Stimulated activated naive CD4-positive, alpha-beta T cell (primary cell): ENCODE measurements at places on chromosomes 12 and 14.

GRCh38 chr14:98466807-98467206, 805.2 kb downstream of the BCL11B start:
- no peak for DNase-seq

DNA sequence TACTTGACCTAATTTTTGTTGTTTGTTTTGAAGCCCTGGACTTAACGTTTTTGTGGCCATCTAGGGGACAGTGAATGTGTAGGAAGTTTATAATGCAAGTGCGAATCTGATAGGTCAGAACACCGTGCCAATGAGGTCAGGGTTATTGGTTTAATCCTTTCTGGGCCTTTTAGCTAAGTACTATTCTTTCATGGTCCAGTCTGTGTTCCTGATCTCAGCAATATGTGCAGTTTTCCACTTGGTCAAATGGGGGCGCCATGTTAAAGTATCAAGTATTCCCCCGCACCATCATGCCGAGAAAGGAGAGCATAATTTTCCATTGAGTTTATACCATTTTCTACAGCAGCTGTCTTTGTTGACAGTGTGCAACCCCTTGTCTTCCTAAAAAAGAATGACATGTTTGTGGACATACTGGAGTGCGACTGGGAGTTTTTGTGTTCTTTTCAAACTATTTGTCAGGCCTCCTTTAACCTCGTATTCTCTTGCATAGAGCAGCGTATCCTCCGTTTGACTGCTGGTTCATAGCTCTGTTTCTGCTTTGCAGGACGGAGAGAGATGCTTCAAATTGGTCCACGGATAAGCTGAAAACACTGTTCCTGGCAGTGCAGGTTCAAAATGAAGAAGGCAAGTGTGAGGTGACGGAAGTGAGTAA, 1.3 kb downstream of the AHSA1 start:
- DNase-seq, result peak; percentile 41

- DNase-seq, result no peak
Observed at GRCh38 chr12:43058616-43059015, 469.1 kb upstream of the PRICKLE1 start.

- DNase-seq, result no peak
Observed at GRCh38 chr12:69056743-69057515, 124.0 kb upstream of the CPM start.

DNA sequence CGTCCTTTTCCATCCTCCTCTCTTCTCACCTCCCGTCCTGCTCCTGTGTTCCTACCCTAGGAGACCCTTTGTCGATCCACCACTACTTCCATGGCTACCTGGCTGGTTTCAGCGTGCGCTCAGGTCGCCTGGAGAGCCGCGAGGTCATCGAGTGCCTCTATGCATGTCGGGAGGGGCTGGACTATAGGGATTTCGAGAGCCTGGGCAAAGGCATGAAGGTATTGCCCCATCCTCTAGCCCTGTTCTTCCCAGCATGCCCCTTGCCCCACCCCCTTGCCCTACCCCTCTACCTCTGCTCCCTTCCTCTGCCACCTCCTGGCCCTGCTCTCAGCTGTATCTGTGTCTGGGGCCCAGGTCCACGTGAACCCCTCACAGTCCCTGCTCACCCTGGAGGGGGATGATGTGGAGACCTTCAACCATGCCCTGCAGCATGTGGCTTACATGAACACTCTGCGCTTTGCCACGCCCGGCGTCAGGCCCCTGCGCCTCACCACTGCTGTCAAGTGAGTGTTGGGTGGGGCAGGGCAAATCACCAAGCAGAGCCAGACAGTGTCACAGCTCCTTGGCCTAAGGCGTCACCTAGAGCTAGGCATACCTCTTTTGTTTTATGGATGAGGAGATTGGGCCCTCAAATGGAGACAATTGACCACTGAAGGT, 12.8 kb downstream of the CLSTN3 start:
- no peak for DNase-seq

GRCh38 chr12:100293017-100293416, 26.0 kb downstream of the SCYL2 start:
- DNase-seq, result no peak

DNA sequence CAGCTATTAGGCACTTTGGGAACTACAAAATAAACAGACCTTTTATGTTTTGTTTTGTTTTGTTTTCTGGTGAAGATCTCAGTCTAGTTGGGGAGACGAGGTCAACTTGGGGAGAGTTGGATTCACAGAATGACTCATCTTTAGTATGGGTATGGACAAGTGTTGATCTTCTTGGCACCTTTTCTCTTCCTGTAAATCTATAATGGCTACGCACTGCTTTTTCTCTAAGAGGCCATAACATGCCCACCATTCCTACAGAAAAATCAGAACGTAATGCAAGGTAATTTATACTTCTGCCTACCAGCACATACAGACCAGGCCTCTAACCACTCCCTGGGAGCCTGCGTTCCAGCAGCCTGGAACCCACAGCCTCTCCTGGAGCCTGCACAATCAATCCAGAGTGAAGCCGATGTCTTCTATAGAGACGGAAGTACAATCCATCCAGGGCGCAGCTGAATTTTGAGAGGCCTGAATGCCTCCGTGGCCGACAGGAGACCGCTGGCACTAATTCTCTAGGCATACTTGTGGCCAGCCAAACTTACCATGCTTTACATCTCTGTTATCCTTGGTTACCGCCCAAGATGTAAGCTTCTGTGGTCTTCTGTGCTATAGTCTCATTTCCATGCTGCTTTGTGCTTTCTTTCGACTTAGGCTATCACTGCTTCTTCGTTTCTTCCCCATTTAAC, 717 bp downstream of the PPHLN1 start:
- peak; percentile 27 for DNase-seq

DNA sequence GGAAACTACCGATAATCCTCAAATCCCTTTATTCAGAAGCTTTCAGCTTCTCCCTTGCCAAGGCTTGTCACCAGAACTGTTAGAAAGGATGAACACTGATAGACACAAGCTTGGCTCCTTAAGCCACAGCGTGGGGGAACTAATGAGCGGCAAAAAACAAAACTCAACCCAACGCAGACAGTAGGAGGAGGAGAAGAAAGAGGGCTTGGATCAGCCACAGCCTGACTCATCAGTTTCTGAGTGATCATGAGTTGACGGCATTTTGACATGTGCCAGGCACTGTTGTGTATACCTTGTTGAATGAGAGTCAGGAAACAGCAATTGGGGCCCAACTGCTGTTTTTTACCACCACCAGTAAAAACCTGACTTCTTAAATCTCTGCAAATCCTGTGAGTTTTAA, 23.7 kb downstream of the PLXNC1 start:
- no peak for DNase-seq

DNA sequence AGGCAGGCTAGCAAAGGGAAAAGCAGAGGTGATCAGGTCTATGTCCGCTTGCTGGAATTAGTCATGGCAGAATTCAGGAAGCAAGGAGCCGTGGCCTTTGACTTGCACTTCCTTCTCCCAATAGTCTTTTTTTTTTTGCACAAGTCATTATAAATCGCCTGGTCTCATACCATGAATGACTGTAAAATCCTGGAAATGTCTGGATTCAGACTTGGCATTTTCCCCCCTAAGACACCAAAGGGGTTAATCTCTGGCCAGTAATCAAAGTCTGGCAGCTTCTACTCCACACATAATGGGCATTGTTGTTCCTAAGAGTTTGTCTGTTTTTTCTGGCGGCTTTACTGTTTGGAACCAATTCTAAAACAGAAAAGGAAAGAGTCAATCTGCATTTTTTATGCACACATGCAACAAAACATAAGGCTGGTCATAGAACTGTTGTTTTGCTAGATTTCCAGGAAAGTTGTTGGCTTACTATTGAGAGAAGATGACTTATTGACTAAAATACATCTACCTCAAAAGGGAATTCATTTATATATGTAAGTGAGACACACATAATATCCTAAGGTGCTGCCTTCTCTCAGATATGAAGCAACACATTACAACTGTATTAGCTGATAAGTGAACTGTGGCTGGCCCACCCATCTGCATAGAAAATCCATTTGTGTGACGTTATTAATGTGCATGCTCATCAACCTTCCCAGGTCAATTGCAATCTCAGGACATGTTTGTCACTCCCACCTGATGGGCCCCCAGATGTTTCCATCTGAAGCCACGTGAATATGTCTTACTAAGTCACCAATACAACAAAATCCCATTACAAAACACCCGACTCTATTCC, 157.3 kb downstream of the BTG1 start:
- no peak for DNase-seq

DNA sequence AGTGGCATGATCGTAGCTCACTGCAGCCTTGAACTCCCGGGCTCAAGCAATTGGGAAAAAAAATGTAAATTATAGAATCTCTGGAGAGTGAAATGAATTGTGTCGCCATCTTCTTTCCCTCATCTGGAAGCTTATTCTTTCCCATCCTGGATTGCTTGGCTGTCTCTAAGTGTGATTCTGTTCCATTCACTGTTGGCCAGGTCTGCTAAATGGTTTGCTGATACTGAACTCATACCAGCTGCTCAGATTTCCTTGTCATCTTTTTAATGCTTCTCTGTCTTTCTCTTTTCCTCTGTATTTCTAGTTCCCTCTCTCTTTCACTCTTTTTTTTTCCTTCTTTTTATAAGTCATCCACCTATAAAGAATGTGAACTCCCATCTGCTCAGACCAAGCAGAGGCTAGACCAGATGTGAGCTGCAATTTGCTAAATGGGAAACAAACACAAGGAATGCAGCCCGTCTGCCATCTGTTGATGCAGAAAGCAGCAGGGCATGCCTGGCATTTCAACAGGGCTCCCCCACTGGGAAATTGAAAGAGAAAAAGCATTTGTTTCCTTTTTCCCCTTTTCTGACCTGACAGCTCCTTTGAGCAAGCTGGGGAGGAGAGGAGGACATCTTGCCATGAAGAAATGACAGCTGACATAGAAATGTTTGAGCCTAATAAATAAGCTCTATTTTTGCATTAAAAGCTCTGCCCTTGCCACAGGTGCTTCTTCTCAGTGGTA, 1823.6 kb upstream of the FLRT2 start:
- DNase-seq, result no peak

- no peak for DNase-seq
Observed at GRCh38 chr12:100995771-100996170, 201.2 kb downstream of the ANO4 start.

DNA sequence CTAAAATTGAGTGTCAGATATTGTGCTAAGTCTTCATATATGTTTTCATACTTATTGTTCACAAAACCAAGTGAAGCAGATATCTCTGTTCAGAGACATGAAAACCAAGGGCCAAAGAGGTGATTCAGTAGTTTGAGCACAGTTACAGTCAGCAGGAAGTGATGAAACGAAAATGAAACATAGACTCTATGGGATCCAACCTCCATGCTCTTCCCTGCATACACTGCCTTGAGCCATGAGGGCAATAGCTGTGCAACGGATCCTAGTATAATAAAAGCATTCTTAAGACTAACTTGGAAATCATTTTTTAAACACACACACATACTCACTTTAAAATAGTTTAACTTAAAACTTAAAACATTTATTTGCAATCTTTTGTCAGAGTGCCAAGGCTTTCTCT, 27.9 kb downstream of the ESR2 start:
- no peak for DNase-seq

DNA sequence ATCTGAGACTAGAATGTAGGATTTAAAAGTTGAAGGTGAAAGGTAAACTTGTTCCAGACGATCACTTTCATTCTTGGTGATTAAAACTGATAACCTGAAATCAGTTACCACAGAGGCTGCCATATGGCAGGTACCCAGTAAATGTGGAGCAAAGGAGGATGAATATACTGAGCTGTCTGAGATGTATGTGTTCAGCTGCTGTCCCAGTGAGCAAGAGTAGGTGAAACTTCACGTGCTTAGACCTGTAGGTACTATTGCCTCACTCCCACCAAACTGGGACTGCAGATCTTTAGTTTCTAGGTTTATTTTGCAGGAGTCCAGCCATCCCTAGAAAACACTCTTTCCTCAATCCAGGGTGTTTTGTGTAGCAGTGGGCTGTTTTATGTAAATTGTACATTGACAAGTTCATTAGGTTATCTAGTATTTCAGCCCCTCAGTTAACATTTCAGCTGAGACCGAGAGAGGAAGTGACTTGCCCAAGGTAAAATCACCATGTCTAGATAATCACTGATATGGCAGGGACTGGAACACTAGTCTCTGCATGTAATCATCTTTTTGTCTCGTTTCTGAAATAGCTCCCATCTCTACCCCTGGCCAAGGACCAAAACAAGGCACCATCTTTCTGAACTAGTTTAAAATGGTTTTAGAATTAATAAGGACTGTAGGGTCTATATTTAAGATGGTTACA, 62.7 kb downstream of the ATG14 start:
- DNase-seq, result no peak

GRCh38 chr12:26297396-26298070, 102.2 kb downstream of the SSPN start:
- DNase-seq, result no peak

DNA sequence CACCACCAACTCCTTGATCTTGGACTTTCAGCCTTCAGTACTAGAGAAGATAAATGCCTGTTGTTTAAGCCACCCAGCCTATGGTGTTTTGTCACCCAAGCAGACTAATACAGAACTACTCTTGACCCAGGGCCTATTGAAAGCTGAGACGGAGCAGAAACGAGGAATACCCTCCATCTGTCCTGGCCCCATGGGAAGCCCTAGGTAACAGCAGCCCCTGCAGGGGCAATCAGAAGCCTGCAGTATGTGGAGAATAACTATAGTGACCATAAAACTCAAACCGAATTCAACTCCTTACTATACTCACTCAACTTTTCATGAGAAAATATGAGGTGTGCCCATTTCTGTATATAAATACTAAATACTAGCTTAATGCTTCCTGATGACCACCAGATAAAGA, 307.4 kb downstream of the NUAK1 start:
- DNase-seq, result no peak

GRCh38 chr12:125283521-125283920, 218.3 kb downstream of the AACS start:
- no peak for DNase-seq

DNA sequence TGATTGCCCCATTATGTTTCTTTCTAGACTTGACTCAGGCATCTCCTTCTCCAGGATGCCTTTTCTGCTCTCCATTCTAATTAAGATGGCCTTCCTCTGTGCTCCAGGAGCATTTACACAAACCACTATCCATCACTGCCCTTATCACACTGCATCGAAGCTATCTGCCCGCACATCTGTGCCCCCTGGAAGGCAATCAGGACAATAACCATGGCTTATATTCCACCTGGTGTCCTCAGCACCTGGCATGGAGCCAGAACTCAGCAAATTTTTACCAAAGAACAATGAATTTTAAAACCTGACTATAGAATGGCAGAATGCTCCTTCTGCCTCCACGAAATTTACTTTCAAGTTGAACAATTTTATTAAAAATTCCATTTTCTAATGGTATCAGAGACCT, 465.8 kb downstream of the APAF1 start:
- no peak for DNase-seq
